Activated CD4-positive, alpha-beta memory T cell treated with anti-CD3 and anti-CD28 coated beads, Interleukin-2, amount 10 ng/mL, durations not matched to agents 7 days and 5 days (primary cell): ENCODE measurements at places on chromosomes 1 and 21. TPM values are rescaled to one million over a fixed set of nuclear protein-coding genes. Genes with fewer than 3 reads are reported as not detected.

- no peaks in the 10 kb centered on the region for H3K36me3 ChIP-seq
- H3K27ac ChIP-seq: no peak overlapping the region
- H3K4me1 ChIP-seq: peaks cover 20% of the 10 kb centered on the region
- peaks cover 26% of the 10 kb centered on the region for H3K27me3 ChIP-seq
- DNase-seq: no peak
- no peak overlapping the region for H3K4me3 ChIP-seq
These were observed 7.6 kb downstream of the ADGRB2 start for GRCh38 chr1:31756578-31756977.

- H3K27me3 ChIP-seq: peaks cover 4% of the 10 kb centered on the region
- no peak overlapping the region for H3K27ac ChIP-seq
- peaks cover 8% of the 10 kb centered on the region for H3K36me3 ChIP-seq
- no peak for DNase-seq
- H3K4me1 ChIP-seq: peaks cover 2% of the 10 kb centered on the region
These were observed 35.1 kb downstream of the LRRC3 start for GRCh38 chr21:44490405-44490804.

- H3K27me3 ChIP-seq: peaks cover 36% of the 10 kb centered on the region
- peaks cover 4% of the 10 kb centered on the region for H3K36me3 ChIP-seq
- no peak overlapping the region for H3K27ac ChIP-seq
- DNase-seq: no peak
These were observed 56.3 kb downstream of the PALMD start for GRCh38 chr1:99702221-99702620.

DNA sequence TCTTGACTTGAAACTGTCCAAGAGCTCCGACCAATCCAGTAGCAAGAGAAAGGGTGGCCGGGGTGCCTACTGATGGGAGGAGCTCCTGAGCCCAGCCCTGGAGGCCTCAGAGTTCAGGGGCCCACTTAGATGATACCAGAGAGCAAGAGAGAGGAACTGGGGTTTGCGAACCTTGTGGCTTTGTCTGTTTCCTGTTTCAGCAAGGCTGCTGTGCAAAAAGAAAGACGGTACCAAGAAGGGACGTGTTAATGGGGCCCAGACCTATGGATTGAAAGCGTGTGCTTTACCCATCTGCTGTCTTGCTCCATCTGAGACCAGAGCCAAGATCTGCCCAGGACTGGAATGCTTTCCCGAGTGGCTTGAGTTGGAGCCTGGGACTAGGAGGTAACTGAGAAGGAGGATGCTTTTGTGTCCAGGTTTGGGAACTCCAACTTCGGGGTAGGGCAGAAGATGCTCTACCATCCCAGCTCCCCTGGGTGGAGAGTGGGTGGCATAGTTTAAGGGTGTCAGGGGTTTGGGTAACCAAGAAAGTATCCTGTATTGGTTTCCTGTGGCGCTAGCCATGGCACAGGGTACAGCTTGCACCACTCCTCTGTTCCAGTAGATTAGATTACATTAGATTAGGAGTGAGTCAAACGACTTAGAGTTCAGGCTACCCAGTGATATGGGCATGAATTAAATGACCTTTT is at the start of gene TRAF3IP3:
Gene TRAF3IP3, plus strand, starts transcription at position 128 of the 689 bp plus-strand sequence. CDS start 3,987 bp downstream, outside the sequence.
- no peaks in the 10 kb centered on the region for H3K27me3 ChIP-seq
- H3K4me1 ChIP-seq: peaks cover 75% of the 10 kb centered on the region
- peaks cover 58% of the 10 kb centered on the region for H3K36me3 ChIP-seq
- DNase-seq: peak; percentile 88
- H3K27ac ChIP-seq: peak within 1 kb of the TSS; percentile 96
- peak within 1 kb of the TSS; percentile 97 for H3K4me3 ChIP-seq

DNA sequence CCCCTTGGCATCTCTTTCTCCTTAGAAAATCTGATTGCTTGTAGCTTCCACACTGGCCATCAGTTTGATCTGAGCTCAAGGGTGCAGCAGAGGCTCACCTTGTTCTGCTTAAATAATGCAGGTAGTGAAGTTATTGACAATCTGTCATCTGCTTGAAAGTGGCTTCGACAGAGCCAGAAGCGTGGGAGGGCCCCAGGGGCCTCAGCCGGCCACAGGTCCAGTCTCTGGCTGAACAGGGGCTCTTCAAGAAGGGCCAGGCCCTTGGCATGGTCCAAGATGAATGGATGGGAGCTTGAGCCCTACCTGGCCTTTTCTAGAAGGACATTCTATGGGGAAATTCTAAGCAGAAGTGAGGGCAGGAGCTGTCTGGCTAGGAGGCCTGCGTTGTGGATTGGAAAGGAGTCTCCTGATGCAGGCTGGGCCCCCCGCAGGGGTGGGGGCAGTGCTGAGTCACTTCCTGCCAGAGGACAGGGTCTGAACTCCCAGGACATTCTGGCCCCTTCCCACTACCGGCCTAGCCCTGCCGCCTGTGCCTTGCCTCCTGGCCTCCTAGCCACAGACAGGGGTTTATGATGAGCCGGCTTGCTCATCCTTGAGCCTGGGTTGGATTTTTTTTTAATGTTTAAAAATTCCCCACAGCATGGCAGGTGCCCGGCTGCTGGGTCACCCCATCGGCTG is 162.3 kb upstream of the VAMP3 start:
- no peak overlapping the region for H3K4me3 ChIP-seq
- no peak for DNase-seq
- no peaks in the 10 kb centered on the region for H3K4me1 ChIP-seq
- no peak overlapping the region for H3K27ac ChIP-seq
- no peaks in the 10 kb centered on the region for H3K36me3 ChIP-seq

GRCh38 chr1:181452746-181453145 is 30.6 kb upstream of the CACNA1E start:
- no peak overlapping the region for H3K27ac ChIP-seq
- H3K36me3 ChIP-seq: no peaks in the 10 kb centered on the region
- no peak overlapping the region for H3K4me3 ChIP-seq

GRCh38 chr1:205918955-205919746 is 24.1 kb downstream of the SLC26A9 start:
- peak; percentile 75 for DNase-seq
- H3K27me3 ChIP-seq: peaks cover 1% of the 10 kb centered on the region
- no peak overlapping the region for H3K4me3 ChIP-seq
- no peaks in the 10 kb centered on the region for H3K4me1 ChIP-seq
- H3K36me3 ChIP-seq: no peaks in the 10 kb centered on the region

DNA sequence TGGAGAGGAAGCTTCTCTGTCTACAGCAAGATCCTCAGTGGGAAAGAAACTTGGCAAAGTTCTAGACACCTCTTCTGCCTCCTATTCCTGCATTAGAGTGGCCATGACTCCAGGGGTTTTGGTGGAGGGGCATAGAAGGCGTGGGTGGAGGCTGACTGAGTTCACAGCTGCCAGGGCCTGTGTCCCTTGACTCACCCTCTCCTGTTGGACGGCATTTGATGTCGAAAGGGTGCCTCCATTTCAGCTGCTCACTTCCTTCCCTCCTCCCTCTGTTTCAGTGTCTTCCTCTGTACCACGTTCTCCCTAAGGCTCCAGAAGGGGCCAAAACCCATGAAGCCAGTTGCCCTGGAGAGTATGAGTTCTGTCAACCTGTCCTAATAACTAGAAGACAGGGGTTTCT is 632 bp downstream of the TMEM79 start:
- no peak overlapping the region for H3K27ac ChIP-seq
- peaks cover 37% of the 10 kb centered on the region for H3K4me1 ChIP-seq
- no peaks in the 10 kb centered on the region for H3K27me3 ChIP-seq
- peaks cover 19% of the 10 kb centered on the region for H3K36me3 ChIP-seq

- no peak for DNase-seq
- no peak overlapping the region for H3K27ac ChIP-seq
- H3K4me3 ChIP-seq: no peak overlapping the region
- H3K27me3 ChIP-seq: no peaks in the 10 kb centered on the region
These were observed 185.1 kb downstream of the DHRS3 start for GRCh38 chr1:12432897-12433296.

DNA sequence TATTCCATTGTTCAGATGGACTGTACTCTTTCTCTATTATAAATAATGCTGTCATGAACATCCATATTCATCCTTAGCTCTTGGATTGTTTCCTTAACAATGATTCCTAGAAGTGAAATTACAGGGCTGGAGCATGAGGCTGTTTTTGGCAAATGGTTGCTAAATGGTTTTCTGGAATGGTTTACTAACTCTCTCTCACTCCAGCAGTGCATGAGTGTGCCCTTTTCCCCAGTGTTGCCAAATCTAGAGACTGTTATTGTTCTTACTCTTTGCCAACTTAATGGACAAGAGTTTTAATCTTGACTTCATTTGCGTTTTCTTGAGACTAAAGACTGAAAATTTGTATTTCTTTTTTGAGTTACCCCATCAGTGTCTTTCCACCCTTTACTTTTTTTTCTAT is 113.0 kb downstream of the PAPPA2 start:
- no peaks in the 10 kb centered on the region for H3K4me1 ChIP-seq
- H3K4me3 ChIP-seq: no peak overlapping the region
- H3K27ac ChIP-seq: no peak overlapping the region
- no peaks in the 10 kb centered on the region for H3K36me3 ChIP-seq
- DNase-seq: no peak

- no peak overlapping the region for H3K27ac ChIP-seq
- H3K27me3 ChIP-seq: no peaks in the 10 kb centered on the region
- no peaks in the 10 kb centered on the region for H3K4me1 ChIP-seq
- H3K4me3 ChIP-seq: no peak overlapping the region
- no peak for DNase-seq
These were observed 488.9 kb downstream of the PTPRU start for GRCh38 chr1:29725262-29725661.

DNA sequence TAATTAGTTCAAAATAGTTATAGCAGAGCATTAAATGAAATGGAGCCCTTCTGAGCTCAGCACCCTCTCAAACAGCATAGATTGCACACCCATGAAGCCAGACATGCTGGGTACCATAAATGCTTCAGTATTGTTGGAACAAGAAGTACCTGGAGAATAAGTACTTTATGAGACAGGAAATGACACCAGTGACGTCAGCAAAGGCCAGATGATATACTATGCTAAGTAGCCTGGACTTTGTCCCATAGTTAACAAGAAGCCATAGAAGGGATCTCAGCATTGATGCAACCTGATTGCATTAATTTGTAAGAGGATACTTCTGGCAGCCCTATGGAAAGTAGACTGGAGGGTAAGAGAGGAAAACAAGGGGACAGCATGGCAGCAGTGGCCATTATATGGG is 16.3 kb upstream of the GADD45A start:
- no peak overlapping the region for H3K27ac ChIP-seq
- peaks cover 42% of the 10 kb centered on the region for H3K27me3 ChIP-seq
- no peak overlapping the region for H3K4me3 ChIP-seq
- H3K36me3 ChIP-seq: no peaks in the 10 kb centered on the region

- no peak for DNase-seq
- H3K36me3 ChIP-seq: peaks cover 13% of the 10 kb centered on the region
- H3K4me1 ChIP-seq: peaks cover 34% of the 10 kb centered on the region
- no peak overlapping the region for H3K4me3 ChIP-seq
- no peak overlapping the region for H3K27ac ChIP-seq
These were observed 119.6 kb upstream of the RUNX1 start for GRCh38 chr21:35168735-35169134.

DNA sequence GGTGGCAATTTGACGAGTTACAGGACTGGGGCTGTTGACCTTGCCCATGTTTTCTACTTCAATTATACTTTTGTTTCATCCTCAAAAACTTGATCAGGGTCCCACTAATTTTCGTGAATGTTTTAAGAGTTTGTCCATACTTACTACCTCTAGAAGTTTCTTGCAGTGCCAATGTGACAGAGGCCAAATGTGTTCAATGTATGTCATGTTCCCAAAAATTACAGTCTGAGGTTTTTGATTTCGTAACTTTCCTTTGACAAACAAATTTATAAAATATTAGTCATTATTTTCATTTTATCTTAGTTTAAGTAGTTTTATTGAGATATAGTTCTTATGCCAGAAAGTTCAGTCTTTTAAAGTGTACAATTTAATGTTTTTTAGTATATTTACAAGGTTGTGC is 15.3 kb downstream of the VPS13D start:
- H3K27me3 ChIP-seq: no peaks in the 10 kb centered on the region
- H3K27ac ChIP-seq: no peak overlapping the region
- no peak overlapping the region for H3K4me3 ChIP-seq
- peaks cover 33% of the 10 kb centered on the region for H3K36me3 ChIP-seq

DNA sequence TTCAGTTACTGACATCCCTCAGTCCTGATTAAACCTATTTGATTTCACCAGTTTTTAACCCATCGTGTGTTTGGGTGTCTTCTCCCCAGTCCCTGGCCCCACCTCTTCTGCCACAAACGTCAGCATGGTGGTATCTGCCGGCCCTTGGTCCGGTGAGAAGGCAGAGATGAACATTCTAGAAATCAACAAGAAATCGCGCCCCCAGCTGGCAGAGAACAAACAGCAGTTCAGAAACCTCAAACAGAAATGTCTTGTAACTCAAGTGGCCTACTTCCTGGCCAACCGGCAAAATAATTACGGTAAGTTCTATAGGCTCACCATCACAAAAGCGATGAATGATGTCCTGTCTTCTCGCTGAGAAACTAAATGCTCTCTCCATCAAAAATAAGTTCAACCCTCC is 28.7 kb downstream of the NBPF3 start:
- H3K4me1 ChIP-seq: peaks cover 4% of the 10 kb centered on the region
- H3K36me3 ChIP-seq: no peaks in the 10 kb centered on the region
- no peaks in the 10 kb centered on the region for H3K27me3 ChIP-seq
- DNase-seq: peak; percentile 37
- H3K4me3 ChIP-seq: no peak overlapping the region
- H3K27ac ChIP-seq: no peak overlapping the region

GRCh38 chr1:174090471-174090870 is 68.3 kb upstream of the RC3H1 start:
- H3K4me3 ChIP-seq: no peak overlapping the region
- H3K36me3 ChIP-seq: no peaks in the 10 kb centered on the region
- no peaks in the 10 kb centered on the region for H3K4me1 ChIP-seq
- peaks cover 10% of the 10 kb centered on the region for H3K27me3 ChIP-seq
- DNase-seq: no peak
- no peak overlapping the region for H3K27ac ChIP-seq

- H3K4me1 ChIP-seq: peaks cover 1% of the 10 kb centered on the region
- no peak overlapping the region for H3K4me3 ChIP-seq
- H3K27me3 ChIP-seq: peaks cover 9% of the 10 kb centered on the region
- no peaks in the 10 kb centered on the region for H3K36me3 ChIP-seq
These were observed 15.2 kb downstream of the S100A11 start for GRCh38 chr1:152021569-152021968.

- H3K4me3 ChIP-seq: no peak overlapping the region
- no peak overlapping the region for H3K27ac ChIP-seq
- no peaks in the 10 kb centered on the region for H3K36me3 ChIP-seq
These were observed 30.1 kb downstream of the SGIP1 start for GRCh38 chr1:66563941-66564630.

DNA sequence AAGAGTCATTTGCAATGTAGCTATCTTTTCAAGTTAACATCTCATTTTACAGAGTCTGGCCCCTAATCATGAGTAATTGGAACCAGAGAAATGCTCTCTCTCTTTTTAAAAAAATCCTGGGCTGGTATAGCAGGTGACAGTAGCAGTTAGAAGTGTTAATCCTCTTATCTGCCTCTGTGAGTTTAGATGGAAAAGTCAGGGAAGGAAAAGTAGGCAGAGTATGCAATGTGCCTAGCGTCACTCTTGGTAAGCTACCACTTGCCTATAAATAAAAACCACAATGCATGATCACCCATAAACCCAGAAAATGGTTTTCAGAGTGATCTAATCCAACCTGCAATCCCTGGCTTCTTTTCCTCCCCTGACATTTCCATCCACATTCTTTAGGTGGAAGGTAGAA is 43.2 kb downstream of the UTP25 start:
- no peaks in the 10 kb centered on the region for H3K4me1 ChIP-seq
- no peaks in the 10 kb centered on the region for H3K36me3 ChIP-seq
- DNase-seq: no peak
- H3K27me3 ChIP-seq: peaks cover 44% of the 10 kb centered on the region
- no peak overlapping the region for H3K27ac ChIP-seq

Gene CHRM3
- total RNA-seq: not detected

Gene SHCBP1L
- not detected for total RNA-seq

Gene PRAMEF17
- total RNA-seq: not detected

Gene IL24
- not detected for total RNA-seq

Gene CNKSR1
- 5.3 TPM for total RNA-seq

Gene TRIM17
- total RNA-seq: 3.8 TPM

Gene PLA2G5
- not detected for total RNA-seq

Gene TMEM269
- total RNA-seq: not detected

Gene AVPR1B
- total RNA-seq: not detected

Gene S100A16
- total RNA-seq: not detected
